ENCODE measurements at places on chromosomes 6 and 20.

DNA sequence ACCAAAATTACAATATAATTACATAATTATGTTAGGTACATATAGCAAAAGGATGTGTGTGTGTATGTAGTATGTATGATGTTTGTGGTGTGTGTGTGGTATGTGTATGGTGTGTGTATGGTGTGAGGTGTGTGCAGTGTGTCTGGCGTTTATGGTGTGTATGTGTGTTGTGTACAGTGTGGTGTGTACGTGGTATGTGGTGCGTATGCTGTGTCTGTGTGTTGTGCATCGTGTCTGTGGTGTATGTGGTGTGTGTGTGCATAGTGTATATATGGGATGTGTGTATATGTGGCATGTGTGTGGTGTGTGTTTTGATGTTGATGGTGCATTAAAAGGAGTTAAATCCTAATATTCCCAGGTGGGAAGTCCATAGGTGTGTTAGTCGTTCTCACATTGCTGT lies 62.8 kb downstream of the PLG start:
- no peak for DNase-seq

GRCh38 chr20:25150016-25150415 lies 45.5 kb upstream of the ENTPD6 start:
- no peak for DNase-seq

DNA sequence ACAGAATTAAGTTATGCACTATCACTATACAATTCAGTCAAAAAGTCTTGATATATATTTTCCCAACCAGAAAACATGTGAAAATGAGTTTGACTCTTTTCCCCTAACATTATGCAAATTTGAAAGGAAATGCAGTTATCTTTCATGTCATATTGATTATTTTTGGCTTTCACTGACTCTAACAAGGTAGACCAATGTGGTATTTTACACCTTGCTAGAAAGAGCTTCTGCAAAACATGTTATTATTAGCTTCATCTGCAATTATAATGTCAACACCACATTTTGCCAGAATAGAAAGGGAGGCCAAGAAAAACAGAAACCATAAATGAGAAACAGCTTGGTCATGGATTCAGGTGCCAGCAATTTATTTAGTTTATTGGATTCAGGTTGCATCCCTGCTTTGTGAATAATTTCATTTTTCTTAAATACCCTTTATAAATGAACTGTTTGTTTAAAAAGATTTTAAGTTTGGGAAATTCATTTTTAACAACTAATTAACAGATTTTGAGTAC lies 226.1 kb upstream of the GJE1 start:
- DNase-seq, result peak; percentile 11

DNA sequence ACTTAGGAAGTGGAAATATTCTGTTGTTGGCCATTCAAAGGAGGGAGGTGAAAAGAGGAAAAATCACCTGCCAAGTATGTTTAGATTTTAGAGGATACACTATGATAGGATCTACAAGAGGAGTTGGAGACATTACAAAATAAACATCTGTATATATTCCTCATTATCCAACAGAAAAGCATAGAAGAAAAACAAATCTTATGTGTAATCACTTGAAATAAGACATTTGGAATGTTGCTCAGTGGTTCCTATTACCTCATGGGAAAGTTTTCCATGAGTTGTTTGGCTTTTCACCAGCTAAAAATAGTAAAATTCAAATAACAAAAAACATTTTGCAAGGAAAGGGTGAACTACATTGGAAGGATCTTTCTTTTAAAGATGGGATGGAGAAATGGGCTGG lies 76.7 kb upstream of the CARMIL1 start:
- DNase-seq, result peak; percentile 87

GRCh38 chr20:49915118-49915379 lies 280 bp downstream of the SPATA2 start:
- no peak for DNase-seq
